ENCODE measurements at places on chromosomes 7 and 10.

- DNase-seq = no peak
Measured at GRCh38 chr10:5550250-5550545, 25.4 kb downstream of the CALML3 start.

- no peak for DNase-seq
Measured at GRCh38 chr10:19801369-19801768, 14.9 kb upstream of the PLXDC2 start.

DNA sequence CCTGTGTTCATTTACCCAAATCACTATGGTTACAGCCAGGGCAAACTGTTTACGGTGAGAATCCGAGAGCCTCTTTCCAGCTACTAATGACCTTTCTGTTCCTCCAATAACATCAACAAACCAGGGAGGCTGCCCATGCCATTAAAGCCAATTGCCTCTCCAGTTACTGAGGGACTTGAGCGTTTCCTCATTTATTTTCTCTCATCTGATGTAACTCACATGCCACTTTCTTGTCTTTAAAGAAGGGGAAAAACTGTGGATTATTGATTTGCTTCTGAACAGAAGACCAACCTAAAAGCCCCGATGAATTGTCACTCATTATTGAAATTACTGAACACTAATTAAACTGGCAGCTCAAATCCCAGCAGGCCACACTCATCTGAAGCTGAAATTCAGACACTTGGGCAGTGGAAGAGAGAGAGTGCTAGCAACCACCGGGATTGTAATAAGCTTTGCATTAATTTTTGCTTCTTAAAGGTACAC, 595.8 kb upstream of the MKI67 start:
- no peak for DNase-seq

DNA sequence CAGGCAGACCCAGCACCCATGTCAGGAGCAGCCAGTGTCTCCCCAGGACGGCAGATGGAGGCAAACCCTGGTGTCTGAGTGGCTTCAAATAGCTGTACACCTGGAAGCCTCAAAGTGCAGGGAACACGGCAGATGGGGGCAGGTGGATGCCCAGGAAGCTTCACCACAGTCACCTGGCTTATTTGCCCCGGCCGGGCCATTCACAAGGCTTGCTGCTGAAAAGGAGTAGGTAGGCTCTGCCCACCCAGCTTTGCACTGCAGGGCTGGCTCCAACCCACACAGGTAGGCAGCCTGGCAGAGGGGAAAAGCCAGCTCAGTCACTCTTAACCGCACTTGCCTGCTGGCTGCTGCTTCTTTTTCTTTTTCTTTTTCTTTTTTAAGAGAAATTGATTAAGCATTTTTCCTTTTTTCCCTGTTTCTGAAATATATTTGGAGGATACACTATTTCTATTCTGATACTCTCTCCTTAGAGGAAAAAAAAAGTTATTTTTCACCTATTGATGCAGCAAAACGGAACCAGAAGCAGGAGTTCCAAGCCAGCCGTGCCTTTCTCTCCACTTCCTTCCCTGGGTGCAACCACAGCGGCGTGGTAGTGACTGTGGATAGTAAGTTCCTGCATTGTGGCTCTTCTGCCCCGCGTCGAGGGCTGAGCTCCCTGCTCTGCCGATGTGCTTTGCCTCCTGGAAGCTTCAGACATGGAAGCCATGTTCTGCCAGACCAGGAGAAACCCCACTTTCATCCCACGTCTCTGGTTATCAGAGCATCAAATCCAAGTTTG, 118.3 kb downstream of the KLF6 start:
- no peak for DNase-seq

- peak; percentile 12 for DNase-seq
Measured at GRCh38 chr10:43781480-43782361, 133.0 kb upstream of the ZNF32 start.

- no peak for DNase-seq
Measured at GRCh38 chr7:135428879-135429278, 81.0 kb downstream of the CNOT4 start.

GRCh38 chr7:34277016-34277802, 371.9 kb downstream of the BMPER start:
- DNase-seq = no peak

All from stimulated activated CD8-positive, alpha-beta memory T cell treated with anti-CD3 and anti-CD28 coated beads, Interleukin-4, amount 100 ng/mL, for 1 hour (primary cell).